ENCODE measurements at places on chromosomes 11 and 22.

DNA sequence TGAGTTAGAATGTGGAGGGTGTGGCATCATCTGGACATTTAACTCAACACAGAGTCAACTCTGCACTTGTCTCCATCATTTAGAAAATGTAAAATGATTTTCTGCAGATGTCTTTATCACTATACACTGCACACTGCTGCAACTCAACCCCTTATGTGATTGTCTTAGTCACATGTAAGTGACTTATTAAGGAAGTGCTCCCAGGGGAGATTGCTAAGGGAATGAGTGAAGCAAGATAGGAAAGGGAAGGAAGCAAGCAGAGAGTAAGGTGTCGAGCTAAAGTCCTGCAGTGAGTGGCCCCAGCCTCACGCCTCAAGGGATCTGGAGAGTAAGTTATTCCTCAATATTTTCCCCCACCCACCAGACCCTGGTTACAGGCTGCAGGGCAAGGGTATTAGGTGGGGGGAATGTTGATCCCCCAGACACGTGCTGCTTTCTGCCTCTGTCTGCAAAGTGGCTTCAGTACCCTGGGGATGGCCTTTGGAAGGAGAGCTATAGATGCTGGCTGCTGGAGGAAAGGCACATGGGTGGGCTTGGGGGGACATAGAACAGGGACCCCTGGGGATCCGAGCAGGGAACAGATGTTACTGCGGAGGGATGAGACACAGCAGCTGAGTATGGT is 7.2 kb upstream of the CBX6 start:
- no peak for DNase-seq

DNA sequence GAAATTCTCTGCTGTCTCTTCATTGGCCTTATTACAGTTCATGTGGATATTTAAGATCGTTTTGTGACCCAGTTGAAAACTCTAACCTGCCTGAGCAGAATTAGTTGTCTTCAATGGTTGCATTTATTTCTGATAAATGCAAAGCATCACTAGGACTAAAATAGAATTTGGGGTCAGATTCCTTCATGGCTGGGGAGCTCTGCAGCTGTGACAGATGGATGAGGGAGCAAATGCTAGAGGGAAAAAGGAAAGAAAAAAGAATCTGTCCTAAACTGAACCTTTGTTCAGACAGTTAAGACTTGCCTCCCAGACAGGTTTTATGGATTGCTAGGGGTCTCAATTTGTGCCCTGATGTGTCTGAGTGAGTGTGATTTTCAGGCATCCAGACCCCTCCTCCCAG is 113.0 kb downstream of the SYT9 start:
- no peak for DNase-seq

- no peak for DNase-seq
These were observed 82.3 kb upstream of the PHOX2A start for GRCh38 chr11:72326151-72326848.

DNA sequence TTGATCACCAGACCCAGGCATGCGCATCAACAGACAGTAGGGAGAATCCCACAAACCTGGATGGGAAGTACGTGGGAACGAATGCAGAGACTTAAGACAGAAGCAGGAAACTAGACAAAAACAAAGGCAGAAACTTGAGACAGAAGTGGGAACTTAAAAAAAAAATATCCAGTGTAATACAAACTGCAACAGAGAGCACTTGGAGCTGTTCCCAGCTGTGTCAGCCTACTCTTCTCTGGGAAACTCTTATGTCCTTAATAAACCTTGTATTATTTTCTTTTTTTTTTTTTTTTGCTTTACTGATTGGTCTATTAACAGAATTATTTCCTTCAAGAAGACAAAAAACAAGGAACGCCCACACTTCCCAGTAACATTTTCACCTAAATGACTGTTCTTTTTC is 1818.1 kb upstream of the RAG2 start:
- DNase-seq = no peak

DNA sequence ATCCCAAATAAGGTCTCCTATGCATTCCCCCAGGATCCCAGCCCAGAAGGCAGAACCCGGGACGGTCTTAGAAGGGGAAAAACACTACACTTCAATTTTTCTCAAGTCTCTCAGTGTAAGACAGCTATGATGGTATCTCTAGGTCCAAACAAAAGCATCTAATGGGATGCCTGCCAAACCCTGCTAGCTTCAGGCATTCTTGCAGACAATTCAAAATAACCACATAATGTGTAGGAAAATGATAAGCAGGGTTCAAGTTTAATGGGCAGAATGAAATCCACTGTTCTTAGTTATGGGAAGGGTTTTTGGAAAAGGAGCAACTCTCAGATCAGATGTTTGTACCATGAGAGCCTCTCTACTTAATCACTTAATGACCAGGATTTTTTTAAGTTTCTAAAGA is 119.8 kb upstream of the ANO1 start:
- no peak for DNase-seq

DNA sequence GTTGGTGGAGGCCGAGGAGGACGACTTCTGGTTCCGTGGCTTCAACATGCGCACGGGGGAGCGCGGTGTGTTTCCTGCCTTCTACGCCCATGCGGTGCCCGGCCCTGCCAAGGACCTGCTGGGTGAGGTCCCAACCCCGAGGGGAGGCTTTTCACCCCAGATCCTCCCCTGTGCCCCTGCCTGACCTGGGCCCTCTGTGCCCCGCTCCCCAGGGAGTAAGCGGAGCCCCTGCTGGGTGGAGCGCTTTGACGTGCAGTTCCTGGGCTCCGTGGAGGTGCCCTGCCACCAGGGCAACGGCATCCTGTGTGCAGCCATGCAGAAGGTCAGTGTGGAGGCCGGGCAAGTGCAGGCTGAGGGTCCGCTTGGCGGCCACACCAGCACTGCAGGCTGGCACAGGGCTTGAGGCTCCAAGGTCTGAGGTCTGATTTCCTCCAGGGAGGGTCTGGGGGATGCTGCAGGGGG is 5.1 kb downstream of the MAPK8IP2 start:
- no peak for DNase-seq

DNA sequence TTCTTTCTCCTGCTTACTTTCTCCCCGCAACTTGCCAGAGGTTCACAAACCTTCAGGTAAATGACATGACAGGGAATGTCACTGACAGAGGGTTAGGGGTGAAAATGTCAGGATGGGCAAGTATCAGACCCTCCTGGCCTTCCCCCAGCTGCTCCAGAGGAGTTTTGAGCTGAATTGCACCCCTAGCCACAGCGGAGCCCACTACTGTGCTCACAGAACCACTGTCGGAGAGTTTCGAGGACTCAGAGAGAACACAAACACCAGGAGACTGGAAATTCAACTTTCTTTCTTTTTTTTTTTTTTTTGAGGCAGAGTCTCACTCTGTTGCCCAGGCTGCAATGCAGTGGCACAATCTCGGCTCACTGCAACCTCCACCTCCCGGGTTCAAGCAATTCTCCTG is 21.5 kb upstream of the P2RY2 start:
- DNase-seq = no peak

DNA sequence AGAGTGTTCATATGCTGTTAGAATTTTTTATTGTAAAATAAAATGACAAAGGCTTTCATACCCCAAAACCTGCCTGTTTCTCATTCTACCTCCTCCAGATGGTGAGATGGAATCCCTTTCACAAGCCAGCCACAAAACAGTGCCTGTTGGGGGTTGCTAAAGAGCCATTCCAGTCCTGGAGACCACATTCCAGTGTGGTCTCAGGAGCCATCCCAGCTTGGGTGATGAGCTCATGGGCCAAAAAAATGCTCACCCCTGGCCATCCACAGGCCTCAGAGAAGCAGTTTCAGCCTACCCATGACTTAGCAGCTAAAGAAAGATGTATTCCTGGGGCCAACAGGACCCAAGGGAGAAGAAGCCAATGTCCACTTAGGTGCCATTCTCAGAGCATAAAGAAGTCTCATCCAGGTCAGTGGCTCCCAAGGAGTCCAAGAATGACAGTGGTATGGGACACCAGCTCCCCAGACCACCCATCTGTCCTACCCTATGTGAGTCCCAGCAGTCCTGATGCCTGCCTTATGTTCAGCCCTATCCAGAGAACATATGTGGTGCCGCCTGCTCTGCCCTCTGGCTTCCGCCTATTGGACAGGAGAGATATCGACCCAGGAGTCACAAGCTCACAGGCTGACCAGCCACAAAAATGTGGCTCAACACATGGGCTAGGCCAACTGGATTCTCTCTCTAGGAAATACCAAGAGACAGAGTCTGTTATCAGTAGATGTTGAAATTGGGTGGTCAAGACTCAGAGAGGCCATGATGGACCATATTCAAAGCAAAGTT is 26.4 kb downstream of the C11orf91 start:
- no peak for DNase-seq

- DNase-seq = no peak
These were observed 16.5 kb upstream of the SHISAL1 start for GRCh38 chr22:44329179-44329796.

DNA sequence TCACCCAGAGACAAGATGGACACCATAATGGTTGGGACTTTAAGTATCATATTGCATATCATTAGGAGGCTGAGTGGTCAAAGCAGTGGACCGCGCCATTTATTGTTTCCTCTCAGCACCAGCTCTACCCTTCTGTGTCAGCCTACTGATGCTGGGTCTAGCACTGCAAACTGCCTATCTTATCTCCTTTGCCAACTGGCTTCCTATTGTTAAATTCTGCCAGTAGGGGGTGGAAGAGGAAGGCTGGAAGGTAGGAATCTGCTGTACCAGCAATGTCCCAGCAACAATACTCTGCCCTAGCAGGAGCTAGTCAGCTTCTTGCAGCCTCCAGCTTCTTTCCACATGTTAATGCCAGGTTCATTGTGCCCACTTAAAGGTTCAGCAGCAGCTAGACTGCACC is 367.1 kb upstream of the PDGFD start:
- no peak for DNase-seq

GRCh38 chr11:75277211-75277805 is 36.7 kb downstream of the TPBGL start:
- DNase-seq = no peak

All from central memory CD8-positive, alpha-beta T cell (primary cell).